Activated T-cell treated with anti-CD3 and anti-CD28 coated beads, Interleukin-2, amount 50 U/mL, for 72 hours (primary cell): ENCODE measurements at places on chromosomes 12 and 14. TPM values are rescaled to one million over a fixed set of nuclear protein-coding genes. Genes with fewer than 3 reads are reported as not detected.

DNA sequence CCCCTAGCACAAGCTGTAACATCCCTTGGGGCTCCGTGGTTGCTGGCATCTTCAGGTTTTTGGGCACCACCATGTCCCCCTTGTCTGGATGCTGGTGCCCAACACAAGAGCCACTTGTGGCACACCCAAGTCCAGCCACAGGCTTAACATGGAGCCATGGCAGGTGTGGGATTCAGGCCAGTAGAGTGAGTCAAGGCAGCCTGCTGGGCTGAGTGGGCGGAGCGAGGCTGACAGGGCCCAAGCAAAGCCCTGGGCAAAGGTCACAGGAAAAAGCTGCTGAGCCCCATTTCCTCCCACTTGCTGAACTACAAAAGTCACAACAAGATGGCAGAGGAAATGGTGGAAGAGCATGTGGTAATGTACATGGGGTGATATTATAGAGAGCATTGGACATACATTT, 950.7 kb upstream of the FLRT2 start:
- no peak for DNase-seq

DNA sequence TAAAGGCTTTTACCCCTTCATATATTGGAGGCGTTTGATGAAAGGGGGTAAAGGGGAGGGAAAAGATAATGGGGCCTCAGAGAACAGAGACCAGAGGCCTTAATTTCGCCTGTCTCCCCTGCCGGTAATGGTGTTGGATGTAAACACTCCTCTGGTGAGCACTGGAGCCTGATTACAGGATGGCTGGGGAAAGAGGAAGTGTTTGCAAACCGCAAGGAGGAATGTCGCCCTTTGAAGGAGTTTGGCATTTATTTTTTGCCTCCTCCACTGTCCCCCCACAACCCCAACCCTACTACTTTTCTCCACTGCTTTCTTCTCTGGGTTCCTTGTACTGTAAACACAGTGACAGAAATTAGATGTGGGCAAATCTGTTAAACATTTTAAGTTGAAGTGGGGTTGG, 211.9 kb upstream of the TBX3 start:
- DNase-seq, result no peak

Gene SLC4A8
- 4.6 TPM for total RNA-seq

Gene TAS2R42
- not detected for total RNA-seq
